GM18507 (cell line): ENCODE measurements at places on chromosomes 11 and 22.

DNA sequence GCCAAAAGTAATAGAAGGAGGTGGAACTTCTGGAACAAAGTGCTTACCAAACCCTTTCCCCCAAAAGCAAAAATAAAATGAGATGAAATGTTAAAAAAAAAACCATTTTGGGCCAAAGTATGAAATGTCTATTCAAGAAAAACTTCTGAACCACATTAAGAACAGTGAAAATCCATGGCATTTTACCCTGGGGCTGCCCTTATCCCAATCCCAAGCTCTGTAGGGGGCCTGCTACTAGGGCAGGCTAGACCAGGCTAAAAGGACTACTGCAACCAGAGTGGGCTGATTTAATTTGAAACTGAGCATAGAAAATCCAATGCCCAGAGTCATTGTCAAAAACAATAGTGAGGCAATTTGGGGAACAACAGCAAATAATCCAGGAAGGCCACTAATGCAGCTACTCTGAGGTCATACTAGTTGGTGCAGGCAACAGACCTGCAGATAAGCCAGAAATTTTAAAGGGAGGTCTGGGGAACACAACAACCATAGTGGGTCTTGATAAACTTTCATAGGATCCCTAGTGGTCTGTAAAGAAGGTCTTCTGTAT lies 99.4 kb downstream of the RELT start:
- no peak for DNase-seq

DNA sequence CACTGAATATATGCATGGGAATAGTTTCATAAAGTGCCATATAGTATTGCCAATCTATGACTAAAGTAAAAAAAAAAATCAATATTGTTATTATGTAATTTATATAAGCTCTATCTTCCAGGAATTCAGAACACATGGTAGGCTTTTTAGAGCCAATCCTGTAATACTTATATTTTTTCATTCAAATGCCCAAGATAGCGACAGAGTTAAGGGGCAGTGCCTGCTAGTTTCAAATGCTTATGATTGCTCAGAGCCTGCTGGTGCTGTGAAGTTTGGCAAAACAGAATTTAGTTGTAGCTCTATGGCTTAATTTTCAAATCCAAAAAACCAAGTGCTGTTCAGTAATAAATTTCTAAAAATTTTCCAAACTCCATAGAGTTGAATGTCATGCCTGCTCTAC lies 39.0 kb upstream of the BLID start:
- DNase-seq, result no peak

DNA sequence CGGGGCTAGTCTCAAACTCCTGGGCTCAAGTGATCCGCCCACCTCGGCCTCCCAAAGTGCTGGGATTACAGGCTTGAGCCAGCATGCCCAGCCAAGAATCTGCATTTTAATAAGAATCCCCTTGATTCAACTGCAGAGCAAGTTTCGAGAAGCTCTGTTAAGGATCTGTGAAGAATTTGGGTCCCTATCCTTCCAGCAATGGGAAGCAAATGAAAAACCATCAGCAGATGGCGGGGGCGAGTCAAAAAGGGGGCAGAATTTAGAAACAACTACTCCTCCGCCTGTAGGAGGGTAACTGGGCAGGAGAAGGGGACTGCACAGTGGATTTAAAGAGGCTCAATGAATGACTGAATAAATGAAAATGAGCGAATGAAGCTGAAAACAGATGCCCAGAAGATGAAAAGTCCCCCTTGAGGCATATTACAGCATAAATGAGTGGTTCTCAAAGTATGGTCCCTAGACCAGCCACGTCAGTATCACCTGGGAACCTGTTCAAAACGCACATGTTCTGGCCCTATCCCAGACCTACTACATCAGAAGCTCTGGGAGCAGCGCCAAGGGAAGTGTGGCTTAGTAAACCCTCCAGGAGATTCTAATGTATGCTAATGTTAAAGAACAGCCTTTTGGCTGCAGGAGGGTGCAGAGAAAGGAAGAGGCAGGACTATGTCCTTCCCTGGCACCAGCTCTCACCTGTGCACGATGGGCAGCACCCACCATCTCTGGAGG lies 15.0 kb downstream of the VWCE start:
- DNase-seq, result no peak

GRCh38 chr22:35721960-35722359 lies 4.3 kb downstream of the APOL5 start:
- no peak for DNase-seq

DNA sequence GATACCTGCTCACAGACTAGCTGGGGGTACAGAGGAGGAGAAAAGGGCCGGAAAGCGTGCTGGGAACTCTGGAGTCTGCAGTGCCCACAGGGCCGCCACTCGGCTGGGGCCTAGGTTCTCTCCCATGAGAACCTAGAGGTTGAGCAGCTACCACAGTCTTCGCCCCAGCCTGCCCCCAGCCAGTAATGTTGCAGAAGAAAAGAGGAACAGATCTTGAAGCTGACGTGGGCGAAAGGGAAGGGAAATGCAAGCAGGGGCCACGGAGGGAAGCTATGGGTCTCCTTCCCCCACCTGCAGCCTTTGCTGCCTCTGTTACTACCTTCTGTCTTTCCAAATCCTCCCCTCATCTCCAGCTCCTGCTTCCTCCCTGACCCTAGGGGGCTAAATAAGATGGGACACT lies 28.8 kb upstream of the P2RY2 start:
- DNase-seq, result no peak

DNA sequence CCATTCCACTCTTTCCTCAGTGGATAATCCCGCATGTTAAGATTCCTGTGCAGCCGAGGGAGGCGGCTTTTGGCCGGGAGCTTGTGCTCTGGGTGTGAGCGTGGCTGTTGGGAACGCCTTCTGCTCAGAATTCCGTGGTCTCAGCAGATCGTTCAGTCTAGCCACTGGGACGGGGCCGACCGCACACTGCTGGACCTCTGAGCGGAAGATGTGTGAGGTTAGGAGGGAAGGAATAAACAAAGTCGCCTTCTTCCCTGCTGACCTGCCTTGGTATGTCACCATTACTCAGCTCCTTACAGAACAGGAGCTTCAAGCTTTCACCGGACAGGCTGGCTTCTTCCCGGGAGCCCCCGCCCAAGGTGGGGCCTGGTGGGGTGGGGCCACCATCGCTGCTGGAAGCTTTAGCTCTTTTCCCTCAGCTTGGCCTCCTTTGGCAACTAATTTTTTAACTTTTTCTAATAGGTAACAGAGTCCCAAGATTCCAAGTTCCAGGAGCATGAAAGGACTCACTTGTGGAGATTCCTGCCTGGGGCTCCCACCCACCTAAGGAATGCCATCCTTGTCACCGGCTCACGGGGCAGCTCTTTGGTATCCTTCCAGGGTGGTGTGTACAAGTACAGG lies 22.5 kb upstream of the SEPTIN5 start:
- no peak for DNase-seq

DNA sequence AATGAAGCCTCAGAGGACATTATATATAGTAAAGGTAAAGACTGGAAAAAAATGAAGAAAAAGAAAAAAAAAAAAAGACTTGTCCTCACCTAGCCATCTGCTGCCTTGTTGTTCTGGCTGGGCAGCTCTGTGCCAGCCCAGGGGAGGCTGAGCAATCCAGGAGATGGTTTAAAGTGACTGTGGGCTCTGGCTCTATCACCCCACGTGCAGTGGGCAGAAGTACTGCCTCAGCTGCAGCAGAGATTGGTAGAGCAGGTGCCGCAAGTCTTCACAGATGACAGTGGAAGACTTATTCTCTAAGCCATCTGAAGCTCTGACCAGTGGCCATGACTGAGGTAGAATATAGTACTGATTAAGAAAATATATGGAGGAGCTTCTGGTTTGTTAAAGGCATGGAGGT lies 62.2 kb downstream of the SGSM3 start:
- no peak for DNase-seq

DNA sequence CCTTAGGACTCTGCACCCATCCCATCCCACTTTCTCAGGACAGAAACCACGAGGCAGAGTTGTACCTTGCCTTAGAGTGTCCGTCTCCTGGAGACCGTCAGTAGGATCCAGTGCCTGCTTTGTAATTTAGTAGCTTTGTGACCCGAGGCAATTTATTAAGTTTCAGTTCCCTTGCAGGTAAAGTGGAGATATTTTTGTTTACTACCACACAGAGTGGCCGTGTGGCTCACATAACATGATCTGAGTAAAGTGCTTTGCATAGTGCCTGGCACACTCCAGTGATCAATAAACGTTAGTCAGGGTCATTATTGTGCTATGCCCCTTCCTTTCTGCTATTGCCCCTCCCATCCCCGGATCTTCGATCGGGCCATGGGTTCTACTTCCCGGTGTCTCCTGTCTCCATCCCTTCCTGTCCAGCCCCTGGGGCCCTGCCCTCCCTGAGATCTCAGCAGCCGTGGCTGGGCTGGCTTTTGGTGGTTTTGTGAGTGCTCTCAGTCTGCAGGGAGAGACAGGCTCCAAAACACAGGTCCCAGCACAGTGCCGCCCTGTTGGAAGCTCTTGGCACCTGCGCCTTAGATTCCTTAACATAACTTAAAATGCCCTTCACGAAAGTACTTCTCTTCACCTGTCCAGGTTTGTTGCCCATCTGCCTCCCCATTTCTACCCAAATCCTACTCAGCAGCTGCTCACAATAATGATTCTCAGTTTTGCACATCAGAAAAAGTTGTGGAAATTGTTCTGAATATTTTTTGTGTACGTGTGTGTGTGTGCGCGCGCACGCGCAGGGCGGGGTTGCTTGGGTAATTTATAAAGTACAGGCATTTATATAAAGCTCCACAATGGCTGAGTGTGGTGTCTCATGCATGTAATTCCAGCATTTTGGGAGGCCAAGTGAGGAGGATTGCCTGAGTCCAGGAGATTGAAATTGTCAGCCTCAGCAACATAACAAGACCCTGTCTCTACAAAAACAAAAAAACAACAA lies 753.7 kb downstream of the NTM start:
- no peak for DNase-seq

DNA sequence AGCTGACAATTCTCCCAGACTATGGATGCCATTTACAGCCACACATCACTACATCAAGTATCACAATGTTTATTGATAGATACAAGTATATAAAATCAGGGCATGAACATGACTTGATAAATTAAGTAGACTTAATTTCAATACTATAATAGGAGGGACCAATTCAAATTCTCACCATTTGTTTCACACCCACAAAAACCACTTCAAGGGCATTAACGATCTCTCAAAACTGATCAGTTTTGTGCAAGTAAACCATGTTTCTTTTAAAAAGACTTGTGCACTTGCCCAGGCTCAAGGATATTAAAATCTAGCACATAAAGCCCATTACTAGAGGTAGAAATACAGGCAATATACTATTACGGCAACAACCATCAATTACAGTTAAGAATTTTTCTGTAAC lies 11.7 kb downstream of the EIF4G2 start:
- no peak for DNase-seq

GRCh38 chr11:19234231-19234817 lies 6.4 kb downstream of the E2F8 start:
- no peak for DNase-seq

GRCh38 chr11:44627911-44628729 lies 62.7 kb downstream of the CD82 start:
- DNase-seq, result peak; percentile 47

- no peak for DNase-seq
Observed at GRCh38 chr22:44108806-44109385, 71.8 kb upstream of the PARVG start.

GRCh38 chr11:47570651-47571356 lies 5.4 kb downstream of the PTPMT1 start:
- no peak for DNase-seq

DNA sequence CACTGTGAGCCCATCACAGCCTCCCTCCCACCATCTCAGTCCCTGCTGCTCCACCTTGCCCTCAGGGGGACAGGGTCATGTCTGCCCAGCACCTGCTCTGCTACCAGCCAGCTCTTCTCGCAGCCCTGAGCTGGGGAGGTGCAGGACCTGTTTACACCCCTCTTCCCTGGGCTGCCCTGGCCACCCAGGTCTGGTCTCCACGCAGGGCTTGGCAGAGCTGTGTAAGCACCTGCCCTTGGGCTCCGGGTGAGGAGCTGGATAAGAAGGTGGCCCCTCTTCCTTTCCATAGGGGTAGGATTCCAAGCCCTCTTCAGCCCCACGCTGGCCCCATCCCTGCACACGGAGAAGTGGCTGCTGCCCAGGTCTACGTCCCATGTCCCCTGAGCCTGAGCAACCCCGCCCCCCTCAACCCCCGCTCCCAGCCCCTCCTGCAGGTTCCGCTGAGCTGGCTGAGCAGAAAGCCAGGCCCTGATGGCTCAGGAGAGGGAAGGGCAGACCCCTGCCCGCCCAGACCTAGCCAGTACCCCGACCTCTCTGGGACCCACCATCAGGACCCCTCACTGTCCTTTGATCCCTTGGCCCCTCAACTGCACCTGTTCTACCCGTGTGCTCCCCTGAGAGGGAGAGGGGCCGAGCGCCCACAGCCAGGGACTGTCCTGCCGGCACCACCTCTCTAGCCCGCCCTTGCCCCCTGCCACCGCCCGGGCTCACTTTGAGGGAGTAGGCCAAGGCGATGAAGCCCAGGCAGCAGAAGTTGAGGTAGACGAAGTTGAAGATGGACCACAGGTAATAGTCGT lies 3.2 kb downstream of the IFITM10 start:
- no peak for DNase-seq

DNA sequence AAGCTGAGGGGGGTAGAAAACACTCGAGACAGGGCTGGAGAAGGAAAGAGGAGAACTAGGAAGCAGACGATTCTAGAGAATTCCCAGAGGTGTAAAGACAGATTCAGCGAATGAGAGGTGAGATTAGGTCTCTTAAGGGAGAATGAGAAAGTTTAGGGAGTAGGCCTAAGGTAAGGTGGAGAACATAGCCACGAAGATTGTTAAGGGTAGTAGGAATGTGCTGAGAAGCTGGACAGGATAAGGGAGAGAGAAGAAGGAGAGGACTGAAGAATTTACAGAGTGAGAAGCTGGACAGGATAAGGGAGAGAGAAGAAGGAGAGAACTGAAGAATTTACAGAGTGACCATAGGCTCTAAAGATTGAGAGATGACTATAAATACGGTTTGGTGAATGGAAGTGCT lies 908 bp downstream of the PPME1 start:
- DNase-seq, result no peak

GRCh38 chr11:69968396-69969347 lies 109.4 kb upstream of the ANO1 start:
- no peak for DNase-seq

DNA sequence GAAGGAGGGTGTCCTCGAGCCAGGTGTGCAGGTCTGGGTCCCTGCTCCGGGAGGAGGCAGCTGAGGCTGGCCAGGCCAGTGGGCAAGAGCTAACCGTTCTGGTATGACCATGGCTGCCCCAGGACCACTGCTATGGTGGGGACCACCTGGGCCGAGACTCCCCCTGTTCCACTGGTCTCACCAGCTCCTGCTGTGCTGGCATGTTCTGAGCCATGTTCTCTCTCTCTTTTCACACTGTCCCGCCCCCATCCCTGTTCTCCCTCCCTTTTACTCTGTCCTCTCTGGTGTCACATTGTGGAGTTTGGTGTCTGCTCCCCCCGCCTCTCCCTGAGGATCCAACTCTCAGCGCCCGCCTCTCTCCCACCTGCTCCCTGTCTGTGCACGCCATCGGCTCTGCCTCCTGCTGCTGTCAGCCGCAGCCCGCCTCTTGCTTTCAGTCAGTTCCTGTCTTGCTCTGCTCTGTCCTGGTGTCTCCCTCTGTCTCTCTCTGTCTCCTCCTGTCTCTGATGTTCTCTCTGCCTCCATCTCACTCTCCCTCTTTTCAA lies 66.4 kb downstream of the LRRC32 start:
- no peak for DNase-seq

- no peak for DNase-seq
Observed at GRCh38 chr11:57474803-57475115, 14.4 kb downstream of the RTN4RL2 start.
